Endothelial cell (in vitro differentiated cells): ENCODE measurements at places on chromosomes 2 and 18.

DNA sequence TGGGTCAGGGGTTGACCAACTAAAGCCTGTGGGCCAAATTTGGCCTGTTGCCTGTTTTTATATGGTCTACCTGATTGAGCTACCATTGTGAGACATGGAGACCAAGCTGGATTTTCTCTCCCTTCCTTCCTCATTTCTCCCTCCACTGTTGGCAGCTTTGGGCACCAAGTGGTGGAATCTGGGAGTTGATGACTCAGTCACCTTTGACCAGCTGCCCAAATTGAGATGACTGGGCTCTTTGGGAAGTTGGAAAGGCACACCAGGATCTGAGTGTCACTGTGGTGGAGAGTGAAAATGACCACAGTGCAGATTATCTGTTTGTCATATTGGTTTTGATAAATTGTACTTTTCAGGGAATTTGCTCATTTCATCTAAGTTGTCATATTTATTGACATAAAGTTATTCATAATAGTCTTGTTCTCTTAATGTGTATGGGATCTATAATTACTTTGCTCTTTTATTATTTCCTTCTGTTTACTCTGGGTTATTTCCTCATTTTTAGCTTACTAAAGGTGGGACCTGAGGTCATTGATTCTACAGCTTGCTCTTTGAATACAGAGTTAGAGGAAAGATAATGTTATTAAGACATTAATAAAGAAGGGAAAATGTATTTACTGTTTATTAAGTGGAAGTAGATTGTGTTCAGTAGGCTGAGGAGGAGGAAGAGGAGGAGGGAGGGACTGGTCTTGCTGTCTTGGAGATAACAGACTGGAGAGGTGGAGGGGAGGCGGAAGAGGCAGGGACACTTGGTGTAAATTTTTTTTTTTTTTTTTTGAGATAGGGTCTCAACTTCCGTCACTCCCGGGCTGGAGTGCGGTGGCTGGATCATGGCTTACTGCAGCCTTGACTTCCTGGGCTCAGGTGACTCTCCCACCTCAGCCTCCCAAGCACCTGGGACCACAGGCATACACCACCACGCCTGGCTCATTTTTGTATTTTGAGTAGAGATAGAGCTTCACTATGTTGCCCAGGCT lies 31.8 kb downstream of the AGFG1 start:
- no peak for DNase-seq

GRCh38 chr2:85248773-85249509 lies 78.8 kb downstream of the TGOLN2 start:
- no peak for DNase-seq

DNA sequence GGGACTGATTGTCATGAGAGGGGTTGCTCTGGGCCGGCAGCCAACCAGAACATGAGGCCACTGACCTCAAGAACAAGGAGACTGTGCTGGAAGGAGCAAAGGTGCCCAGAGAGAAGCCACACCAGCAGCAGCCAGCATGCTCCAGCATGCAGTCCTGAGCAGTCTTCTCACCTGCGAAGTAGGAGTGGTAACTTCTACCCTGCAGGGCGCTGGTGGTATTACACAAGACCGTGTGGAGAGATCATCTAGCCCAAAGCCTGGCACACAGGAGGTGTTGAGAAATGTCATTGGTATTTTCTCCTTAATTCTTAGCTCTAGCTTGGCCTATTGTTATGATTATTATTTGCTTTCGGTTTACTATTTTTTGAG lies 132.7 kb downstream of the TSN start:
- DNase-seq = no peak

DNA sequence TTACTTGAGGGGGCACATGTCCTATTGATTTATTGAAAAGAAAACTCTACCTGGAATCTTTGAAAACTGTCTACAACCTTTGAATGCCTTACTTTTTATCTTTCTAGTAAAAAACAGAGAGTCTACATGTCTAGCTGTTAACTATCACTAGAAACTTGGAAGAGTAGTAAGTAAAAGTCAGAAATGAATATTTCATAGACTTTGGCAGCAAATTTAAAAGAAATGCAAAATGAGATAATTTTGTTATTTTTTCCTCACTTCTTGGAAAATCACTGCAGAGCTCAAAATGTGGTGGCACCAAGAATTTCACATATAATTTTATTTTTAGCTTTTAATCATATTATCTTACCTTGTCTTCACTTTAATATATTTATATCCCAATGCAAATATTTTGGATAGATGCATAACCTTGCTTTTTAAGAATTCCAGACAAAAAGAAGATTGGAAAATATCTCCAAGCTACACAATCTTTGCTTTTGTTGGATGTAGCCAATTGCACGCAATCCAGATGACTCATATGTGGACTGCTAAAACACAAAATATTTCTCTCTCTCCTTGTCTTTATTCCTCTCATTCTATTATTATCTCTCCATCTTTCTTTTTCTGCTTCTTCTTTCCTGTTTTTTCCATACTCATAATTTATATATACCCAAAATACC lies 92.2 kb upstream of the DSEL start:
- no peak for DNase-seq

- DNase-seq = no peak
Observed at GRCh38 chr2:231425811-231426703, 30.5 kb downstream of the B3GNT7 start.

DNA sequence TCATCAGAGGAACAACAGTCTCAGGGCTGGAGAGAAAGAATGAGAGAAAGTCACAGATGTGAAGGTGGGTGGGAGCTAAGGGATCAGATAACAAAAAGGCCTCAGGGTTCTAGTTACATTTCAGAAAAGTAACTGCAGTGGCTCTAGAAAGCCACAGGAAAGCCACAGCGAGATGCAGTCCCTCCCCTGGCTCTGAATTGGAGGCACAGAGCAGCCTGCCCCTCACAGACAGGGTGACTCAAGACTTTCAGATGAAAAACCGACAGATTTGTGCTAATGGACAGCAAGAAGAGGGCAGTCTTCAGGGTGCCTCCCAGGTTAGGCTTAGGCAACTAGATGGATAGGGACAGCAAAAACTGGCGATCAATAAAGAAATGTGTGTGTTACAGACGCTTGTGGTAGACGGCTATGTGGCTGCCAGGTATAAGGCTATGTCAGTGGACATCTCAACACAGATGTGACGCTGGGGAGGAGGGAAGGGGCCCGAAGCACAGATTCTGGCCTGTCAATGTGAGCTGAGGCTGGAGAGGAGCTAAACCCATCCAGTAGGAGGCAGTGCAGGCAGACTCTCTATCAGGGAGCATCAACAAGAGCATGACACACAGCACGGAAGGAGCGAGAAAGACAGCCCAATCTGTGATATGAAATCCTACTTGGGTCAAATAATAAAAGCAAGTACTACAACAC lies 26.2 kb downstream of the UNC50 start:
- DNase-seq = peak; percentile 48

DNA sequence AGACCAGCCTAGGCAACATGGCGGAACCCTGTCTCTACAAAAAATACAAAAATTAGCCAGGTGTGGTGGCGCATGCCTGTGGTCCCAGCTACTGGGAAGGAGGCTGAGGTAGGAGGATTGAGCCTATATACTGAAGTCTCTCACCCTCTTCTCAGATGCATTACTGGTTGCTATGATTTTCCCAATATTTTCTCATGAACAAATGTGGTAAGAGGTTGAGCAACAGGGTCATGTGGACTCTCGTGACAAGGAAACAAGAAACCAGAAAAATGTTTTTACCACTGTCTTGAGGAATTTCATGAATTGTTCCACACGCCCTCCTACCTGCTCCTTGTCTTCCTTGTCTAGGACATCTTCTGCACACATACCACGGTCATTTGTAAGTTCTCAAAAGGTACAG lies 12.4 kb downstream of the LMAN2L start:
- DNase-seq = no peak

- no peak for DNase-seq
Observed at GRCh38 chr2:228094377-228094921, 87.0 kb downstream of the SPHKAP start.

GRCh38 chr2:30580391-30580790 lies 133.3 kb downstream of the LCLAT1 start:
- DNase-seq = no peak

DNA sequence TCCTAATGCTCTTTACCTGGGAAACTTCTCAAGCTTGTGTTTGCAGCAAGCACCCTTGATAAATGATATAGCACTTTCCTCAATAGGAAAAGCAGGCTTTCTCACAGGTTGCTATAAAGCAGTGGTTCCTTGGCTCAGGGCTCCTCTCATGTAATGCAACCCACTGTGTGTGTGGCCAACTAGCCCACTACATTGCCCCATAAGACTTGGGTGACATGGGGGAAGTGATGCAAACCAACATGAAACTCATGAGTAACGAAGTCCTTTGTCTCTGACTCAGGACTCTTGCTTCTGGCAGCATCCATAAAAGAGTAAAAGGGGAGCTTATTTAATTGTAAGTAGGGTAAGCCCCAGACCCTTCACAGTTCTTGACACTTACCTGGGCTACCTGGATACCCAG lies 106.9 kb downstream of the COL4A4 start:
- no peak for DNase-seq

GRCh38 chr2:10327896-10328669 lies 25.4 kb downstream of the HPCAL1 start:
- DNase-seq = no peak

DNA sequence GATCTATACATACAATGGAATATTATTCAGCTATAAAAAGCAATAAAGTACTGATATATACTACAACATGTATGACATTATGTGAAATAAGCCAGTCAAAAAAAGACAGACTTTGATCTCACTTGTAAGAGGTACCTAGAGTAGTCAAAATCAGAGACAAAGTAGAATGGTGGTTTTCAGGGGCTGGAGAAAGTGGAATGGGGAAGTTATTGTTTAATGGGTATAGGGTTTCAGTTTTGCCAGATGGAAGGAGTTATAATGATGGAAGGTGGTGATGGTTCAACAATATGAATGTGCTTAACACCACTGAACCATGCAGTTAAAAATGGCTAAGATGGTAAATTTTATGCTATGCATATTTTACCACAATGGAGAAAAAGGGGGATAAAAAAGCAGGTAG lies 6.3 kb downstream of the COBLL1 start:
- DNase-seq = no peak

DNA sequence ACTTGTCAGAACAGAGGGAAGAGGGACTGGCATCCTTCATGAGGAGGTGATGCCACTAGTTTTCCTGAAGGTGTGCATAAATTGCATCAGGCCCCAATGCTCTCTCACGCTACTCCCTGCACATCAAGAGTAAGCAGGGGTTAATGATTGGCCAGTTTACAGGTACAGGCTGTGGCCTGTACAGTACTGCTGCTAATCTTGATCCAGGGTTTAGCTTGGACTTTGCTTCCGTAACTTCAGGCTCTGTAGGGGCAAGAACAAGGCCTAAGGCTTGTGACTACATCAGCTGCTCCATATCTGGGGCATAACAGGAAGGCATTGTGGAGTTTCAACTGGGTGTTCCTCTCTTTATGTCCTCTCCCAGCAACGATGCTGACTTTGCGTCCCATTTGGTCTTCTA lies 96.8 kb upstream of the FZD7 start:
- no peak for DNase-seq

- DNase-seq = no peak
Observed at GRCh38 chr2:190454795-190455194, 46.6 kb downstream of the MFSD6 start.

- DNase-seq = no peak
Observed at GRCh38 chr2:175057078-175057685, 52.0 kb upstream of the CHN1 start.
